ENCODE measurements at places on chromosomes 11 and 22.

DNA sequence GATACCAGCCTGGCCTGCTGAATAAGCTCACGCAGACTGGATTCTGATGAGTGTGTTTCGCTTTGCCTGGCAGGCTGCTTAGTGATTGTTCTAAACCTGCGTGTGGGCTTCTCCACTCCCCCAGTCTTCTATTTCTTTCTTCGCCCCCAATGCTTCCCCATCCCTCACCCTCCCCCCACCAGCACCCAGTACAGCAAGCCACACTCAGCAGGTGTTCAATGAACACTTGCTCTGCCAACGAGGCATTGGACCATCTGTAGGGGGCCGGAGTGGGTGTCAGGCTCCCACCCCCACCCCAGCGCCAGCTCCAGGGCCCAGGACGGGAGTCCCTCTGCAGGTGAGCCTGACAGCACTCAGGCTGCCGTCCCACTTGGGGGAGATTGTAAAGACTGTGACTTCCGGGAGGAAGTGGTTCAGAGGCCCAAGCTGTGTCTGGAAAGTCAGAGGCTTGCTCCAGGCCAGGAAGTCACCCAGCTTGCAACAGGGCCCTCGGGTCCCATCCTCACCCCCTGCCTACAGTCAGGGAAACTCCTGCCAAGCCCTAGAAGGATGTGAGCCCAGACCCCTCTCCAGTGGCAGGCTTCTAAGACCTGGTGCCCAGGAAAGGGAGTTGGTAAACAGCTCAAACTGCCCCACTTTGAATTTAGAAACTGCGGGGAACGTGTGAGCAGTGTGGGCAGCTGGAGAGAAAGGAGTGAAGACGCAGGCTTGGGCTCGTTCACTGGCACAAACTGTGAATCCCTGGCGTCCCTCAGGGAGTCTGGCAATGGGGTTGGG is 66.3 kb upstream of the PRDM11 start:
- peak; percentile 51 for DNase-seq

DNA sequence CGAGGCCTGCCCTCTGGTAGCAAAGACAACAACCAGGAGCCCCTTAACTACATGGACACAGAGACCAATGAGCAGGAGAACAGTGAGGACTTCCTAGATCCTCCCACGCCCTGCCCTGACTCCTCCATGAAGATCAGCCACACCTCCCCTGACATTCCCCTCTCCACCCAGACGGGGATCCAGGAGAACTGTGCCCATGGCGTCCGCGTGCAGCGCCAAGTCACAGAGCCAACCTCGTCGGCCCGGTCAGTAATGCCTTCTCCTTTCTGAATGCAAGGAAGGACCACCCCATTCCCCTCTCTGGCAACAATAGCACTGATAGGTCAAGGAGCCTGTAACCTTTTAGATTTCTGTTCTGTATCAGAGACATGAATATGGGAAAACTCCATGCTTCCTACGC is 51.4 kb downstream of the SYT9 start:
- DNase-seq: no peak

DNA sequence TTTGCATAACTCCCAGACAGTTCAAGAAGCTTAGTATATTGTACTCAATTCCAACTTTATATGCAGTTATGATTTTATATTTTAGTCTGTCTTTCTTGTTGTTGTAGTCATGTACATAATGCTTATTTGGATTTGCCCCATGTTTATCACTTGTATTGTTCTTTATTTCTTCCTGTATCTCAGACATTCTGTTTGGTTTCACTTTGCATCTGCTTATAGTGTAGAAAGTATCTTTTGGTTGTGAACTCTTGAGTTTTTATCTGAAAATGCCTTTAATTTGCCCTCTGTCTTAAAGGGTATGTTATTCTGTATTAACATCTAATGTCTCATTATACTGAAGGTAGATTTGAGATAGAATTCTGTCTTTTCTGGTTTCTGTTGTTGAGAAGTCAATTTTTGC is 275.4 kb downstream of the DYNC2H1 start:
- DNase-seq: no peak

- DNase-seq: no peak
Measured at GRCh38 chr22:47695176-47695575, 932.7 kb downstream of the TBC1D22A start.

DNA sequence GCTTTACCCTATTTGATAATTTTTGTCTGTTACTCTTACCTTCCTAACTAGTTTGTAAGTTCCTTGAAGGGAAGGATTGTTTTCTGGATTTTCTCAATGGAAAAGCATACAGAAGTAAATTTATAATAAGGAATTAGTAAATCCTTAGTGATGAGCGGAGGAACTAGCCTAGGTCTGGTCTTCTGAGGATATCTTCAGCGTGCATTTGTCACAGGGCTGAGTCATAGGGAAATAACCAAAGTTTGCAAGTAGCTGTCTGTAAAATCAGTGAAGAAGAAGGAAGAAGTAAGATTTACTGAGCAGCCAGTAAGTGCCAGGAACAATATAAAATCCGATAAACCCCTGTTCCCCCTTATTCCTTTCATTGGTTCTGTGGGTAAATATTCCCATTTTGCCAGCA is 162.7 kb upstream of the SORL1-AS1 start:
- DNase-seq: no peak

DNA sequence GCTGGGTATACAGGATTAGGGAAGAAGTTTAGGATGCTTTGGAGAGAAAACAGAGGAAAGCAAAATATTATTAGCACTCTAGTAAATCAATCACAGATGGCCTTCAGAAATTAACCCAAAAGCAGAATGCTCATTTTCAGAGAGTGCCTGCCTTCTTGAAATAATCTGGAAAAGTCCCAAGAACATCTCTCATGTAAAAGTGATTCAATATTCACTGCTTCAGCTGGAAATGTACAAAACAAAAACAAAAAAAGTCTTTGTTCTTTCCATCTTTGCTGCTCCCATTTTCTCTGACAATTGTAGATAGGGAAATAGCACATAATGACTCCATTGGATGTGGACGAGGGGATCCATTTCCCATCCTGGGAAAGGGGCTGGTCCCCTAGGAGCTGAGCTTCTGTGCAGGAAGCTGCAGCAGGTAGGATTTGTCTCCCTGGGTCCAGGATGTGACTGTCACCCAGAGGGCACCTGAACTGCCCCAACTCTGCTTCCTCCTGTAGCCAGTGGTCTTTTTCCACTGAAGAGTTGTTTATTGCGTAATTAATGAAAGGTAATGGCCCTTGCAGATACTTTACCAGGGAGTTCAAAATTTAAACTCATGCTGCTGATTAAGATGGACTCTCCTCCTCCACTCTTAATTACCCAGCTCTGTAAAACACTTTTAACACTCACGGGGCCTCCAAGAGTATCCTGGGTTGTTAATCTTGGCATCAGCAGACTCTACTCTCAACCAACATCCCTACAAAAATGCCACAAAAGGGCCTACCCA is 57.9 kb downstream of the SC5D start:
- no peak for DNase-seq

GRCh38 chr11:18776324-18776723 is 15.3 kb downstream of the PTPN5 start:
- DNase-seq: no peak

DNA sequence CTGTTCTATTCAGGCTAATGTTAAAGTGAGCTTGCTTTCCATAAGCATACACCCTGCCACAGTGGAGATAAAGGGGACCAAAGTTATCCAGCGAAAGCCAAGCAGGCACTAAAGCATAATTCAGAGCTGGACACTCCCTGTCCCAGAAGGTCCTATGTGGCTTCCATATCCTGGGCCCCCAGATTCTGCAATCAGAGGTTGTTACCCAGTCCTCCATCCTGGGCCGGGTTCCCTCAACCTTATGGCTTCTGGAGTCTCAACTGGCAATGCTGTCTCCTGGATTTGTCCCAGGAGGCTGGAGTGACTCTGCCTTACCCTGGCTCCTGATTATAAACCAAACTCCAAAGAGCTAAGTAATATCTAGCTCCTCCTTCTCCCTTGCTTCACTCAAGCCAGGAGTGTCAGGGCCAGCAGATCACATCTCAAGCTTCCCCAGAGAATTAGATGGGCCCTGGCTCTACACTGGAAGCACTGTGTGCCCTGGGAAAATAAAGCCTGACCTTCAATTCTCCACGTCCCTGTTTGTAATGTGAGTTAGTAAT is 14.0 kb upstream of the SMIM35 start:
- DNase-seq: no peak

GRCh38 chr11:88799771-88800500 is 265.8 kb downstream of the GRM5 start:
- no peak for DNase-seq

GRCh38 chr22:27809700-27810608 is 8.4 kb upstream of the MN1 start:
- no peak for DNase-seq

DNA sequence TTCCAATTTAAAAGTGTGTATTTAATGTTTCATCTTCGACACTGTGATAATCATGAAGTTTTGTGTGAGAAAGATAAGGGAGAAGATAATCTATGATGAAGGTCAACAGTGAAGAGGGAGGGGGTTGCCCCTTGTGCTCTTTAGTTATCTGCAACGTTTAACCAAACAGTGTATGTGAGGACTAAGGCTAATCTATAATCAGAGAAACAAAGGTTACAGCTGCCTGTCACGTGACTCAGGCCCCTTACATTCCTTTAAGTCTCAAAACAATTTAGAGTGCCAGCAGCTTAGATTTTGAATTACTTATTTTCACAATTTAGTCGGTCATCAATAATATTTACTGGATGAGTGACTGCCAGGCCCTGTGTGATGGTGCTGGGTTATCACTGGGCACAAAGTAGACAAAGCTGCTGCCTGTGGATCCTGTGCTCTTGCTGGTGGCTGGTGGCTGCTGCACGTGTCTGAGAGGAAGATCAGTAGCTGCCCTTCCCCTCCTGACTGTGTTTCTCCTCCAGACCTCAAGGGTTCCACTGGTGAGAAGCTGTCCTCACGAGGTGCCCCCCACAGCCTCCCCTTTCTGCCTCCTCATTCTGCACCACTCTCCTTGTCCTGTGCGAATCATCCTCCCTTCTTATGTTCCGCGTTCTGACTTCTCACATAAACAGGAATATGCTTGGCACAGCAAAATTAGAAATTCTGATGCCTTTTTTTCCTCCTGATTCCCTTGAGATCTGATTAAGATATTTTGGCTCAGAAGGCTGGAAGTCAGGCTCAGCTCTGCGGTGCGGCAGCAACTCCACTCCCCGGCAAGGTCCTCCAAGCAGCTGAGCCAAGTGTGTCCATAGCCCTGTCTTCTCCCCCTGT is 331.1 kb upstream of the B3GAT1 start:
- DNase-seq: no peak

DNA sequence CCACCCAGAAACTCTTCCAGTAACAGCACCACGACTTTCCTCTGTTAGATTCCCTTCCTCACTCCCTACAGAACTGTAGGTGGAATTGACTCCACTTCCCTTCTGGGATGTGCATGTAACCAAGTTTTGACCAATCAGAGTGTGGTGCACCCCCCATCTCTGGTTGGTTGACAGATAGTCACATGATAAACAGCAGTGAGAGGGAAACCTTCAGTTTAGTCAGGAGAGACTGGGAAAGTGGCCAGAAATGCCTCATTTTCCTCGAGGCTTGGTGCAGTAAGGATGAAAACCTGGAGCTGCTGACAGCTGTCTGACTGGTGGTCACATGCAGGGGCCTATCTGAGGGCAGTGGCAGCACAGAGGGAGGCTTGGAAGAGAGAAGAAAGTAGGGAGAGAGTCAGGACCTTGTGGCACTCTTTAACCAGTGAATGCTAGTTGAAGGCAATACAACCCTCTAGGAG is 67.3 kb upstream of the GRK3 start:
- DNase-seq: no peak

GRCh38 chr11:1302461-1303125 is 6.8 kb downstream of the TOLLIP start:
- no peak for DNase-seq

DNA sequence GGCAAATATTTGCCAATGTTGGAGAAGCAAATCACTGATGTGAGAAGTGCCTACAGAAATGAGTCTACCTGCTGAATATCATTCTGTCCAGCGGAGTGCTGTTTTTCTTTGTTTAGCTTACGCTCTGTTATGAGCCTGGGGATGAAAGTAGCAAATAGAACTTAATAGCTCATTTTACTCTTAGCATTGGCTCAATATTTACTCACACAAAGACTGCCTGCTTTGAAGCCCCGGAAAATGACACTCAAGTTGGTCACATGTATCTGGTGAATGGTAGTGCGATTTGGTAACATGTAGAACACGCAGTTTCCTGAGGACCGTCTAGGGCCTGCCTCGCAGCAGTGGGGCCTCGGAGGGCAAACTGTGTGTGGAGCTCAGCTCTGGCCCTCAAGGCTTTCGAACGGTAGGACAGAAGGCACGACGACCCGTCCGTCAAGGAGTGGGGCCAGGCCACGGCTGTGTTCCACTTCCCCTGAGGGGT is 38.9 kb downstream of the TBC1D22A start:
- DNase-seq: no peak

DNA sequence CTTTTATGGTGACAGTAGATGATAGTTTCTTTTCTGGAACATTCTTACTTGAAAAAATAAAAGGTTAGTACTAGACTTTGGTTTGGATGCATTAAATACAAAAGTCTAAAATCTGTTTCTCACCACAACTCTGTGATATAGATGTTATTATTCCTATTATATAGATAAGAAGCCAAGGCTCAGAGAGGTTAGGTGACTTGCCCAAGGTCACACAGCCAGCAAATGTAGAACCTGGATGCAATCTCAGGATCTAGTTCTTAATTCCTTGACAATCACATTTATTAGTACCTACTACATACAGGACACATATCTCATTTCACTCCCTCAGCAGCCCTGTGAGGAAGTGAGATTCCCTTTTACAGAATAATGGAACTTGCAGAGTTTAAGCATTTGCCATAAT is 26.3 kb upstream of the SMCO4 start:
- DNase-seq: no peak

DNA sequence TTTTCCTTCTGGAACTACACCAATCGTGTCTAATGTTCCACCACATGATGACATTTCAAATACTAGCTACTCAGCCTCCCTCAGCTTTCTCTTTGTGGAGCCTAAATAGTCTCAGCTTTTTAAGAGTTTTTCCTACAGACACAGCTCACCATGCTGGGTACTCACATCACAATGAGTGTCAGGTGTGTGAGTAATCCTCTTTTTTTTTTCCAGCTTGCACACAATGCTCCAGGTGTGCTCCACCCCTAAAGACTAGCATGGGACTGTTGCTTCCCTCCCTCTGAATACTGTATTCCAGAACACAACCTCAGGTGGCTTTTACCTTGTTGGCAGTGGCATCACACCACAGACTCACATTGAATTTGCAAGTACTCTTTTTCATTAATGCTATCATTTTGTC is 11.7 kb downstream of the BTG4 start:
- no peak for DNase-seq

DNA sequence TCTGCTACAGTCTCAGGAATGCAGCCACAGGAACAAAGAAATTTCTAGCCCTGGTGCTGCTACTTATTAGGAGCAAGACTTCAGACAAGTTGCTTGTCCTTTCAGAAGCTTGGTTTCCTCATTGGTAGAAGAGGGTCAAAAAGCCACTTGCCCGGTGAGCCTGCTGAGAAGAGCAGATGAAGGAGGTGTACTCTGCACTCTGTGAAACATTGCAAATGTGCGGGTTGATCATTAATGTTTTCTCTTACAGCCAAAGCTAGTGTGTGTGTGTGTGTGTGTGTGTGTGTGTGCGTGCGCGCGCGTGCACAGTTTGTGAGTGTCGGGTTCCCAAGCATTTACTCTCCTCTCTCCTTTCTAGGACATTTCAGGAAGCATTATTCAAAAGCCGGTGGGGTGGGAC is 86.3 kb upstream of the NNMT start:
- no peak for DNase-seq

GRCh38 chr11:72293910-72294615 is 50.1 kb upstream of the PHOX2A start:
- DNase-seq: no peak

GRCh38 chr22:24165673-24166072 is 15.6 kb upstream of the SUSD2 start:
- DNase-seq: no peak

All from transverse colon (tissue), 4 donors.